Peyer's patch (tissue), 4 donors: ENCODE measurements at places on chromosomes 12 and 14. TPM values are rescaled to one million over a fixed set of nuclear protein-coding genes. Genes with fewer than 3 reads are reported as not detected.

DNA sequence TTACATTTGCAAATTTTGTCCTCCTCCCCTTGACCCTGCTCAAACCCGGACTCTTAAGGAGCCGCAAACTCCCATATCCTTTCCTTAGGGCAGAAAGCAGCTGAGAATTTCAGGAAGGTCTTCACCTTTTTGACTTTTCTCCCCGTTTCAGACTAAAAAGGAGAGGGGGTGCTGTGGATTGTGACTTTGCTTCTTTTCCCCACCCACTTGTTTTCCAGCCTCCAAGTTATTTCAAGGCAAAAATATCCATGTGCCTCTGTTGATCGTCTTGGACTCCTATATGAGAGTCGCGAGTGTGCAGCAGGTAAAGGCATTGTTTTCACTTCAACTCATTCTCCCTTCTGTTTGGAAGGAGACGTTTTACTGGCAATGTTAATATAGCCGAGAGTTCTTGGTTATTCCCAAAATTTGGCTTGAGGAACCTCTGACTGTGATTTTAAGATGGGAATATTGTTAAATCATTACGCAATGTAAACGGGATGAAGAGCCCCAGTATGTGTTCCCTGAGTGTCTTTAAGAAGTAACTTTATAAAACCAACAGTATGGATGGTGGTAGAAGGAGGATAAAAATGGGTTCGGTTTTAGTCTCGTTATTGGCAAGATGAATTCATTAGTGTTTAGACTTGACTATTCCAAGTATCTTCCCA lies 663 bp downstream of the LRRK2 start:
- DNase-seq, result no peak

DNA sequence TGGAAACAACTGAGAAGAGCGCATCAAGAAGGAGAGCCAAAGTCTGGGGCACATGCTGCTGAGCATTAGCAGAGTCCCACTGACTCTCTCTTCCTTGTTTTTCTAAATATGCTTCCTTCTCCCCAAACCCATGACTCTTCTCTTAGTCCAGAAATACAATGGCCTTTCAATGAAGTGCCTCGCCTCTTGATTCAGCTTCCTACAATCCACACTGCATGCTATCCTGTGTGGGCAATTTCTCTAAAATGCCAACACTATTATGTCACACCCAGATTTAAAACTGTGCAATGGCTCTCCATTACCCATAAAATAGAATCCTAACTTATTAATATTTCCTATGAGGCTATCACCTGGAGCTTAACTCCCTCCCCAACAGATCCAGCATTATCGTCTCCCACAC lies 198.6 kb downstream of the RPAP3 start:
- no peak for DNase-seq

DNA sequence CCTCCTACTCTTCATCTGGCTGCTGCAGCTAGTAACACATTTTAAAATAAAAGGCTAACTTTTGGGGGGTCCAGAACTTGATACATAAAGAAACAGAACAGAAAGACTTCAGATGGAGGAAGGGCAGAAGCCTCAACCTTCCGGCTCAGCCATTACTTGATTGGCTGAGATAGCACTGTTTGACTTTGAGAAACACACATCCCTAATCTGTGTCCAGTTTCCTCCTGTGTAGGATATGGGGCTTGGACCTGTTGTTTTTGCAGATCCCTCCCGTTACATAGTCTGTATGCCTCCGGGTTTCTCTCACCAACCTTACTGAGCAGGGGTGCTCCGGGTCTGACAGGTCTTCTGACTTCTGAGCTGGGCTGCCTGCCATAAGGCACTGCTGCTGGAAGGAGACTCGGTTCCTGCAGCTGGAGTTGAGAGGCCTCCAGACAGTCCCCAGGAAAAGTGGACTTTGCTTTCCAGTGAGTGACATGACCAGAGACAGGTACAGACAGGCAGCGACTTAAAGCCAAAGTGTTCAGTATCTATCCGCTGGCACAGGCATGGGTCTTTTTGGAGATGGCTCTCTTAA lies 8.3 kb upstream of the ZNF641 start:
- no peak for DNase-seq

- DNase-seq, result no peak
Observed at GRCh38 chr14:101237252-101237616, 324.1 kb upstream of the DIO3 start.

DNA sequence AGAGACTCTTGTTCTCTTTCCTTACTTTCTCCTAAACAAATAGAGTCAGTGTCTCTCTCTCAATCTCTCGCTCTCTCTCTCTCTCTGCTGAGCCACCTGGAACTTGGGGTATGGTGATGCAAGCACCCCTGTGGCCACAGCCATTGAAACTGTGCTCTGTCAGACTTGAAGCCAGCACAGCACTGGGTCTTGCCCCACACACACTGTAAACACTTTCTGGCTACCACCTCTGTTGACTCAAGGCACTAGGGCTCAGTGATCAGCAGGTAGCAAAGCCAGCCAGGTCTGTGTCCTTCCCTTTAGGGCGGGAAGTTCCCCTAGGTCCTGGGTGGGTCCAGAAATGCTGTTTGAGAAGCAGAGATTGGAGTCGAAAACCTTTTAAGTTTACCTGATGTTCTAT lies 125.9 kb upstream of the GARIN6 start:
- no peak for DNase-seq

- no peak for DNase-seq
Observed at GRCh38 chr12:49864798-49865090, 21.8 kb upstream of the BCDIN3D start.

DNA sequence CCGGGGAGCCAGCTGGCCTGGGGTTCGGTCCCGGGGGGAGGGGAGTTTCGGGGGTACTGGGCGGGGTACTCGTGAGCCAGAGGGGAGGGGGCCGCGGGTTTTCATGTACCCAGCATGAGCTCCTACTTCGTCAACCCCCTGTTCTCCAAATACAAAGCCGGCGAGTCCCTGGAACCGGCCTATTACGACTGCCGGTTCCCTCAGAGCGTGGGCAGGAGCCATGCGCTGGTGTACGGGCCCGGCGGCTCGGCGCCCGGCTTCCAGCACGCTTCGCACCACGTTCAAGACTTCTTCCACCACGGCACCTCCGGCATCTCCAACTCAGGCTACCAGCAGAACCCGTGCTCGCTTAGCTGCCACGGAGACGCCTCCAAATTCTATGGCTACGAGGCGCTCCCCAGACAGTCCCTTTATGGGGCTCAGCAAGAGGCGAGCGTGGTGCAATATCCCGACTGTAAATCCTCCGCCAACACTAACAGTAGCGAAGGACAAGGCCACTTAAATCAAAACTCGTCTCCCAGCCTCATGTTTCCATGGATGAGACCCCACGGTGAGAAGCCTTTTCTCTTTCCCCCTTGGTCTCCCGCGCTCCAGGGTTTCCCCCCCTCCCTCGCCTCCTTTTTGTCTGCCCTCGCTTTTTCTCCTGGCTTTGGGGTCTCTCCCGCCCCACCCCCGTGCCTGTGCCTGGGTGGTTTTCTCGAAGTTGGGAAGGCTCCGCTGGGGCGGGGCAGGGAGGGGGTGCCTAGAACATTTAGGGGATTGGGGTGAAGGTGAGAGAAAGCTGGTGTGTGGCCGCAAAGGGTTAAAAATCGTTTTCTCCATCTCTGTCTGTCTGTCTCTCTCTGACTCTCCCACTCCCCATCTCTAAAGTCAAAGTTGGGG lies 627 bp downstream of the HOXC8 start:
- no peak for DNase-seq

DNA sequence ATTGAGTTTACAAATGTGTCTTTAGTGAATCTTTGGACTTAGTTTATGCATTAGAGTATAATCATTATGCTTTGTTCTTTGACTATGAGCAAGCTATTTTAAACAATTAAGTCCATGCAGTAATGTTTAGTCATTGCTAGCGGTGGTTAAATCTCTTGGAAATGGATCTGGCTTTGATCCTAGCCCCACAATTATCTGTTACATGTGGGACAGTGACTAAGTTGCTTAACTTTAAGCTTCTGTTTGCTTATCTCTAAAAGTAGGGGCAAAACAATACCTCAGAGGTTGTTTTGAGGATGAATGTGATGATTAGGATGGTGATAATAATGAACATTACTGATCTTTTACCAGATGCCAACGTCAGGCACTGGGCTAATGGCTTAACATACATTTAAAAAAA lies 124.2 kb downstream of the NPAS3 start:
- no peak for DNase-seq

The SELPLG gene
- total RNA-seq, result 9.4 TPM

The TEX22 gene
- 0.94 TPM for total RNA-seq

The OTOGL gene
- total RNA-seq, result 0.13 TPM

The RFX4 gene
- not detected for total RNA-seq

The MMP17 gene
- total RNA-seq, result 32.2 TPM

The ERP29 gene
- 39.8 TPM for total RNA-seq

The MSI1 gene
- total RNA-seq, result 2.9 TPM
